ENCODE measurements at places on chromosomes 1 and 21.

- no peak for DNase-seq
Measured at GRCh38 chr1:22875241-22875640, 97.4 kb downstream of the LACTBL1 start.

DNA sequence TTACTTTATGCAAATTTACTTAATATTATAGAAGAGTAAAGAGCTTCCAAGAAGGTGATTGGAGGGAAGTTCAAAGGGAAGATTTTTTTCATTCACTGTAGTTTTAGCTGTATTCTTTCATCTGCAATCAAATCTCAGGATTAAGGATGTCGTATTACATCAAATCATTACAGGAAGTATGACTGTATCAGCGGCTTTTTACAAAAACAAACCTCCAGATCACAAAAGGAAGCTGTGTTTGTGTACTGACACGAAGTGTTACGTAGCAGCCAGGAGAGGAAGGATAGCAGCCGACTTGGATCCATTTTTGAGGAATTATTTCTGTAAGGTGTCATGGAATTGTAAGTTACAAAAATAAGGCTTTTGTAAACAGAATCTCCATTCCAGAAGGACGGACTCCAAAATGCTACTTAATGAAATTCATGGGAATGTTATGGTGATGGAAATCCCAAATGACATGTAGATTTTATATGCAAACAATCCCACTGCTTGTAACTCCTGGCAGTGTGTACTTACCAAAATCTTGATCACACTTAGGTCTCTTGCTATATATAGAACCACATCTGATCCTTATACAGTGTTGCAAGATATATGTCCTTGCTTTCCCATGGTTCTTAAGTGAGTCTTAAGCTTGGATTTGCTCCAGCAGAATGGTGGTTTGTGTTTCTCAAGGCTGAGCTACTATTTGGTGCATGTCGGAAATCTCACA, 49.8 kb downstream of the KCNJ15 start:
- no peak for DNase-seq

DNA sequence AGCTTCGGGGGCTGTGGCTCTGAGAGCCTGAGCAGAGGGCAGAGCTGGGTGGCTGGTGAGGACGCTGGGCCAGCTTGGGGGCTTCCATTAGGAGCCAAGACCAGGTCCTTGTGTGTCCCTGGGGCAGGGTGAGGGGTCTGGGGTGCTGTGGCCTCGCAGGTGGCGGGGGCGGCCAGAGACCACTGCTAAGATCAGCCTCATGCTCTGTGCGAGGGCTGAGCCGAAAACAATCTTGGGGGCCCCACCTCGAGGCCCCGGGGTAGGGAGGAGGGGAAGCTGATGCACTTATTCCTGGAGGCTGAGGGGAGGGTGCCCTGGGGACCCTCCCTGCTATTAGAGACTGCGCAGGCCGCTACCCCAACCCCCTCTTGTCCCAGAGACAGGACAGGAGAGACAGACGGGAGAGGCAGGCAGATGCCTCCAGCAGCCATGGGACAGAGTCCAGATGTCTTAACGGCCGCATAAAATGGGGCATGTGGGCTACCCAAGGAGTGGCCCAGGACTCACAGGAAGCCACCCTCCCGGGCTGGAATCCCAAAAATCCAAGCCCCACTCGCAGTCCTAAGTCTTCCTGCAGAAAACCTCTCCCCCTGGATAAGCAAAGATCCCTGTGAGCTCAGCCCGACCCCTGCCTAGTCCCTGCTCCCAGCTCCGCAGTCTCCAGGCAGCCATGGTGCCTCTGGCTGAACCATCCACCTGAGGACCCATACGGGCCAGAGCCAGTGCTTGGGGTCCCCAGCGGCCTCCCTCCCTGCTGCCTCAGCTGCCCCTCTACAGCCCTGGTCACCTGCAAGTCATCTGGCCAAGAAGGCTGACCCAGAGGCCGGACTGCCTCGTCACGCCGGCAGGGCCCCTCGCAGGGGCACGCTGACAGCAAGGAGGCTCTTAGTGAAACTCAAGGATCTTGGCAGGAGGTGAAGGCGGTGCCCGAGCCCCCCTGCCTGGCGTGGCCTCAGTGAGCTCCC, 43.6 kb upstream of the COL18A1 start:
- DNase-seq: no peak

DNA sequence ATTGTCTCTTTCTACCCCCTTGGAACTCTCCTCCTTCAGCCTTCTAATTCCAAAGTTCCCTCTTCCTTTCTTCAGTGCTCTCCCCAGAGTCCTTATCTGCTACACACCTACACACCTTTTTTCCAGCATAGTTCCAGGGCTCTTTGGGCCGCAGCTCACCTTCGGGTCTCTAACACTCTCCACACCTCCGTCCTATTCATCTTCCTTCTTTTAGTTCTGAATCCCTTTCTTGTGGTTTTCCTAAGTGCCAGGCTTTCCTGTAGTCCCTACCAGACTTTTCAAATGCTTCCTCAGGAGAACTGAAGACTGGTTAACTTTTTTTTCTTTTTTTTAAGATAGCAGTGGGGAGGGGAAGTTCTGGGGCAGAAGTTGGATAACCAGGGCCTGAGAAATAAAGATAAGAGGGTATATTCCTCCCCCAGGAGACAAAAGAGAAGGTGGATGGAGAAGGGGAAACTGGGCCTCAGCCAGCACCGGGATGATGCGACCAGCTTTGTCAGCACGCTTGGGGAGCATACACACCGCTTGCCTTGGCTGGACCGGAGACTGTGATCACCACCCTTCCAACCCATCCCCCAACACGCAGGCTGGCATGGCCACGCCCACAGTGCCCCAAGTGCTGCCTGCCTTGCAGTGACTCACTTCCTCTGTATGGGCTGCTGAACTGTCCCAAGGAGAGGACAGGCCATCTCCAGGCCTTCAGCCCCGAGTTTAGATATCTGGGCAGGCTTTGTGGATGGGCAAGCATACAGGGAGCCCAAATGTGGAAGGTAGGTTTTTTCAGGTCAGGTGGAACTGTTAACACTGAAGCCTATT, 2.5 kb upstream of the CERS2 start:
- DNase-seq: peak; percentile 74

DNA sequence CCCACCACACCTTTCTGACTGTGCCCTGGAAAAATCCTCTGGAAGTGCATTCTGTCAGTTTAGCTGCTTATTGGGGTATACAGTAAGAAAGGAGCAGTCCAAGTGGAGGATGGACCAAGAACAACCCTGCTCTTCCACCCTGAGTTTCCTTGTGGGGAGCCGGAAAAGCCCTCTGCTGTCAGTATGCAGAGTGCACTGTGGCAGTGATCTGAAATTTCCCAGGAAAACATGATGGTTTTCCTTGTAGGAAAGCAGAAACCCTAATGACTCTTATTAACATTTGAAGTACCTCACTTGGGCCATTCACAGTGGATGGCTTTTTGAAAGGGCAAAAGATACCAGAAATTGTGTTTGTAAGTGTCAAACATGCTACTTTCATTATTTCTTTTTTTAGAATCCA, 20.5 kb downstream of the ELAVL4 start:
- DNase-seq: no peak

DNA sequence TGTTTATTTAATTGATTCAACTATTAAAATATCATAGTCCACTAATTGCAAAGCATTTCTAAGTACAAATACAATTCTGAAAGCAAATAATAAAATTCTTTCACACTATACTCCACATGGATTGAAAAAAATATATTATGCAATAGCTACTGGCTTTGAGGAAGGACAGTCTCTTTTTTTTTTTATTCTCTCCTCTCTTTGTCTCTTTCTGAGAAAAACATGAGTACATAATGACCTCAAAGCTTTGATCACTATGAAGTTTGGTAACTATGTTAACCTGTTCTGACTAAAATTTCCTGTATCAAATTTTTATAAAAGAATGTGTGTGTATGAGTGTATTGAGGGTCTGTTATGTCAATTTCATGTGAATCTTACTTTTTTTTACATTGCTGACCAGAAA, 96.2 kb downstream of the RGS2 start:
- DNase-seq: no peak

DNA sequence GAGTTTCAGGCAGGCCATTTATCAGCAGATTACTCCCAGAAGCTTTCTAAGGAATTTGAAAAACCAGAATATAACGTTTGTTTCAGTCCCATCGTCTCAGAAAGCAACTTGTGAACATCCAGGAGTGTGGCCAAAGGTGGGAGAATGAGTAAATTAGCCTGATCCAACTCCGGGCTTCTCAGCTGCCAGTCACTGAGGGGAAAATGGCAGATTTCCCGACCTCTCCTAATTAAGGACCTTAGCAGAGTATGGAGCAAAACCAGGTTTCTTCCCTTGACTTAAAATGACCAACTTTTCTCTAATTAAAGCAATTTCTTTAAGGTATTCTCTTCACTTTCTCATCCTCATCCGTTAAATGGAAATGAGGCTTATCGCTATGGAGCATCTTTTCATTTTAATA, 1.0 kb downstream of the CORT start:
- DNase-seq: no peak

- DNase-seq: no peak
Measured at GRCh38 chr21:36089946-36090345, 20.1 kb downstream of the CBR1 start.

DNA sequence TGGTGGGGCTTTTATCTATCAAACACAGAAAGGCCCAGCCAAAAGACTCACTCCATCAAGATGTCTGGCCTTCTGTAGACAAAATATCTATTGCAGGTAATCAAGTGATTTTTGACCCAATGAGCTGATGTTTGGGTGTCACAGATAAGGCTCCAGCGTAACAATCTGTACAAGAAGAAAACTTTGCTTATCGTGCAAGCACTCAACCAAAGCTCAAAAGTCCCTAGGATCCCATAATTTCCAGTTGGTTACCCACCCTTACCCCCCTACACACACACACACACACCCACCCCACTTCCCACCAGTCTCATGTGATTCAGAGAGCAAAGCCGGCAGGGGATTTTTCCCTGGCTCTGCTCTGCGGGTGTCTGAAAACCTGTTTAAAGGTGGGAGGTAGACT, 5.8 kb downstream of the ITPKB start:
- no peak for DNase-seq

DNA sequence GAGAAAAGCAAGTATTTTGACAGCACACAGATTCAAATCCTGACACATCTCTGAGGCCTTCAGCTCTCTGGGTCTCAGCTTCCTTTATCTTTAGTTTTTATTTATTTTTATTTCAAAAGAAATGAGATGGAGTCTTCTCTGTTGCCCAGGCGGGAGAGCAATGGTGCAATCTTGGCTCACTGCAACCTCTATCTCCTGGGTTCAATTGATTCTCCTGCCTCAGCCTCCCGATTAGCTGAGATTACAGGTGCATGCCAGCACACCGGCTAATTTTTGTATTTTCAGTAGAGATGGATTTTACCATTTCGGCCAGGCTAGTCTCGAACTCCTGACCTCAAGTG, 19.1 kb upstream of the ATP2B4 start:
- no peak for DNase-seq

DNA sequence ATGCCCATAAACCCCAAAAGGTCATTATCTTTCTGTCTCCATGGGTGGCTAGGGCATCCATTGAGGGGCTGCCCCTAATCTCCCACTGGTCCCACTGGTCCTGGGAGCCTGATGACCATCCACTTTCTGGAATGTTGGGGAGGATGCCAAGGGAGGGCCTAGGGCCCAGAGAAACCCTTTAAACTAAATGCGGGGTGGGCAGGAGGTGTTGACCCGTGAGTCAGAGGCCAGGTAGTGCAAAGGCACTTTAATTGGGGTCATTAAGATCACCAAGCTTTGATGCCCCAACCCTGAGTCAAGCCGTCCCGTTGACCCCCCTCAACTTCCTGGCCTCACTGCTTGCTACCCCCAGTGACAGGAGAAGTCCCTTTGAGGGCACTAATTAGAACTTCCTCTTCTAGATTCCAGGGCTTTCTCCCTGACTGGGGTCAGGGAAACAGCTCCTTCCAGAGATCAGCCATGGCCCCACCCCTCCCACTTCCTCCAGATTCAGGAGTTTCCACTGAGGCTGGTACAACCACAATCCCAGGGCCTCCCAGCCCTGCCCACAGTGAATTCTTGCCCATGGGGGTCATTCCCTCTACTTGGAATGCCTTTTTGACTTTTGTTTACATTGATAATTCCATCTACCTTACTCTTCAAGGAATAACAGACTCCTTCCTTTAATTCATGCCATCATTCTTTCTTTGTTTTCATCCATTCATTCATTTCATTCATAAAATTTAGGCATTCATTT, 15.5 kb upstream of the SERINC2 start:
- DNase-seq: no peak

- peak; percentile 28 for DNase-seq
Measured at GRCh38 chr1:234597894-234598293, 12.1 kb downstream of the IRF2BP2 start.

- no peak for DNase-seq
Measured at GRCh38 chr1:160731990-160732389, 7.1 kb upstream of the SLAMF7 start.

DNA sequence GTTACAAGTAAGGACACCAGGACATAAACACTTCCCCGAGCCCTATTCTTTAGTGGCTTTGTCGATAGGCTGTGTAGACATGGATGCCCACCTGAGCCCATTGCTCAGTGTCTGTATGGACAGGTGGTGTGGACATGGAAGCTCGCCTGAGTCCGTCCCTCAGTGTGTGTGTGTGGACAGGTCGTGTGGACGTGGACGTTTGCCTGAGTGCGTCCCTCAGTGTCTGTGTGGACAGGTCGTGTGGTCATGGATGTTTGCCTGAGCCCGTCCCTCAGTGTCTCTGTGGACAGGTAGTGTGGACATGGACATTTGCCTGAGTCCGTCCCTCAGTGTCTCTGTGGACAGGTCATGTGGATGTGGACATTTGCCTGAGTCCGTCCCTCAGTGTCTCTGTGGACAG, 38.7 kb upstream of the COL6A2 start:
- no peak for DNase-seq

- DNase-seq: peak; percentile 43
Measured at GRCh38 chr21:30839304-30839703, 9.7 kb upstream of the KRTAP7-1 start.

DNA sequence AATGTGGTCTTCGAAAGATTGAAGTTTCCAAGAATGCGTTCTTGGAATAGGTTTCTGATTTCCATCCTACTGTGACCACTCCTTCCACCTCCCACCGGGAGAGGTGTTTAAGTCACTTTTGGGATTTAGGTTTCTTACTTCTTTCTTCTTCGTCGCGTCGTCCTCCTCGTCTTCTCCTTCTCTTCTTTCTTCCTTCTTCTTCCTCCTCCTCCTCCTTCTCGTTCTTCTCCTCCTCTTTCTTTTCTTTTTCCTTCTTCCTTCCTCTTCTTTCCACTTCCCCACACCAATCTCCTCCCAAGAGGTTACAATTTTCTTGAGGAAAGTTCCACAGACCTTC, 2.1 kb downstream of the CACHD1 start:
- DNase-seq: no peak

- DNase-seq: no peak
Measured at GRCh38 chr1:42966688-42967612, 8.3 kb upstream of the SLC2A1 start.
